ENCODE measurements at places on chromosomes 16 and 17.

DNA sequence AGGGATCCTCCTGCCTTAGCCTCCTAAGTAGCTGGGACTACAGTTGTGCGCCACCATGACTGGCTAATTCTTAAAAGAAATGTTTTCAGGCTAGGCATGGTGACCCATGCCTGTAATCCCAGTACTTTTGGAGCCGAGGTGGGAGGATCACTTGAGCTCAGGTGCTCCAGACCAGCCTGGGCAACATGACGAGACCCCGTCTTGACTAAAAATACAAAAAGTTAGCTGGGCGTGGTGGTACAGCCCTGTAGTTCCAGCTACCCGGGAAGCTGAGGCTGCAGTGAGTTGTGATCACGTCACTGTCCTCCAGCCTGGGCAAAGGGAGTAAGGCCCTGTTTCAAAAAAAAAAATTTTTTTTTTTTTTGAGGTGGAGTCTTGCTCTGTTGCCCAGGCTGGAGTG lies 173.1 kb downstream of the SEC14L1 start:
- DNase-seq: no peak

DNA sequence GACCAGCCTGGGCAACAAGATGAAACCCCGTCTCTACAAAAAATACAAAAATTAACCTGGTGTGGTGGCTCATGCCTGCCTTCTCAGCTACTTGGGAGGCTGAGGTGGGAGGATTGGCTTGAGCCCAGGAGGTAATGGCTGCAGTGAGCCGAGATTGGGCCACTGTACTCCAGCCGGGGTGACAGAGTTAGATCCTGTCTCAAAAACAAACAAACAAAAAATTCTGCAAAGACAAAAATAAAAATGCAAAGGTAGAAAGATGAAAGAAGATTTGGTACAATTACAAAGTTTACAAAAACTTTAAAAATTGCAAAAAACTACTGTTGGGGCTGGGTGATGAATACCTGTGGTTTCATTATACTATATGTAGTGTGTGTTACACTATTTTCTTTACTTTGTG lies 5.5 kb upstream of the CDH1 start:
- DNase-seq: no peak

- no peak for DNase-seq
Measured at GRCh38 chr16:87025676-87026075, 291.5 kb downstream of the C16orf95 start.

GRCh38 chr17:30821871-30822723 lies 2.4 kb downstream of the CRLF3 start:
- no peak for DNase-seq

DNA sequence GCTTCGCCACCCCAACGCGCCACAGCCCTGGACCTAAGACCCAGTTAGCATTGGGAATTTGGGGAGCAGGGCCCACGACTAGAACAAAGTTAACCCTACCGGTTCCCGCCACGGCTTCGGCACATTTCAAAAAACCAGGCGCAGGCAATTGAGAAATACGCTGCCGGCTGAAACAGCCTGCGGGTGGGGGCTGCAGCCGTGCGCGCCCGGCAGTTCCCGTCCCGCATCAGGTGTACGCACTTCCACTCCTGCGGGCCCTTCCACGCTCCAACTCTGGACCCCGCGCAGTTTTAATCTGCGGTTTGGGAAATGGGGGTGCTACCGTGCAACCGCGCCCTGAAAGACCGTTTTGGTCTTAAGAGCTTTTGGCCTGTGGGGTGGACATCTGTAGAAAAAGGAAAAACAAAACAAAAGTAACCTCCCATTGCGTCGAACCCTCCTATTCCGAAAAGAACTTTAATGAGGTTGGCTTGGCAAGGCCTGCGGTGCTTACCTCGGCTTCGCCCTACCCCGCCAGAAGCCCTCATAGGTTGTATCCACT lies 7.1 kb downstream of the IRX5 start:
- DNase-seq: no peak

DNA sequence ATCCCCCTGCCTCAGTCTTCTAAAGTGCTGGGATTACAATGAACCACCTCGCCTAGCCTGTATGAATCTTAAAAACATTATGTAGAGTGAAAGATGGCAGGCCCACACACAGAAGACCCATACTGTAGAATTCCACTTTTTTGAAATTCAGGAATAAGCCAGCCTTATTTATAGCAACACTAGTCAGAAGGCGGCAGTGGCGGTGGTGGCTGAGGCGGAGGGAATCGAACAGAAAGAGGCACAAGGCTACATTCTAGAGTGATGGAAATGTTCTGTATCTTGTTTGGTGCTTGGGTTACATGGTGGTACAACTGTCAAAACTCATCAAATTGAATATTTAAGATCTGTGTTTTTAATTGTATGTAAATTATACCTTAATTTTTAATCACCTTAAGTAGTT lies 11.3 kb downstream of the GFOD2 start:
- DNase-seq: no peak

GRCh38 chr16:17423221-17423620 lies 47.5 kb downstream of the XYLT1 start:
- DNase-seq: no peak

DNA sequence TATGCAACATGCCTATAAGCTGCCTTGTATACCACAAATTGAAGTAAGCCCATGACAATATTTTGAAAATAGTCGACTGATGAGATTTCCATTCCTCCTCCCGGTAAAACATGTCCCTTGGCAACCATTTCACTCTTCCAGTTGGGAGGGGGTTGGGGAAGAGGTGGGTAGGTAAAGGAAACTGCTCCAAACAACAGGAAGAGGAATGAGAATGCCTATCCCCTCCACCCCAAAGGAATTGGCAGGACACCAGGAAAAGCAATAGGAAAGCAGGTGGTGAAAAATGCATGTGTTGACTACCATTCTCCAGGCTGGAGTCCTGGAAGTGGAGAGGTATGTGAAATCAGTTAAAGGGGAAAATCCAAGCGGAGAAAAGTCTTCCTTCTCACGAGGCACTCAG lies 455.9 kb upstream of the PSMD7 start:
- no peak for DNase-seq

DNA sequence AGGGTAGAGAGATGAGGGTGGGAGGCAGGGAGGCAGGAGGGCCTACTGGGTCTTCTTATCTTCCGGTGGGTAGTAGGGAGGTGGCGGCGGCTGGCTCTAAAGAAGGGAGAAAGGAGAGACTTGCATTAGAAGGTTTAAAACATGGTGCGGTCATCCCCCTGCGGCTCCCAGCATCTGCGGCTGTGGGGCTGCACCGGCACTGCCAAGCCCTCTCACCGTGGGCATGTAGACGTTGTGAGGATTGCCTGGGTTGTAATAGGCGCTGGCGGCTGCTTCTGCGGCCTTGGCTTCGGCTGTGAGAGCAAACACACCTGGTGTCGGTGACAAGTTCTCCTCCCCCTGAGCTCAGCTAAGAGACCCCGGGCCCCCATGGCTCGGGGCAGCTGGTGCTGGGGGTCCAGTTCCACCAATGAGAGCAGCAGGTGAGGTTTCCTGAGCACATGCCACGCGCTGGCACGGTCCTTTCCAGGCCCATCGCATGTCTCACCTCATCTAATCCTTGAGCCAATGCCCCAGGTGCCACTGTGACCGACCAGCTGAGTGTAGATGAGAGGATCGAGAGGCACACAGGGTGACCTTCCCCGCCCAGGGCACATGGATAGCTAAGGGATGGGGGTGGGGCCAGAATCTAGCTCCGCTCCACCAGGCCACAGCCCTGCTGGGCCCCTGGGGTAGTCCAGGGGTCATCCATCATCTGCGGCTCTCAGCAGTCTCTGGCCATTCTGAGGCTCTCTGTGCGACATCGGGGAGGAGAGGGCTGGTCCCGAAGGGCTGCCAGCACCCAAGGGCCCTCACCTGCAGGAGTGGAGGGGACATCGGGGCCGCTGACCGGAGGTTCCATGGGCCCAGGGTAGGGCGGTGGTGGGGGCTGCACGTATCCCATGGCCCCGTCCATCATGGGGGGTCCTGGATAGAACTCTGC lies 2.7 kb upstream of the UNC13D start:
- no peak for DNase-seq

DNA sequence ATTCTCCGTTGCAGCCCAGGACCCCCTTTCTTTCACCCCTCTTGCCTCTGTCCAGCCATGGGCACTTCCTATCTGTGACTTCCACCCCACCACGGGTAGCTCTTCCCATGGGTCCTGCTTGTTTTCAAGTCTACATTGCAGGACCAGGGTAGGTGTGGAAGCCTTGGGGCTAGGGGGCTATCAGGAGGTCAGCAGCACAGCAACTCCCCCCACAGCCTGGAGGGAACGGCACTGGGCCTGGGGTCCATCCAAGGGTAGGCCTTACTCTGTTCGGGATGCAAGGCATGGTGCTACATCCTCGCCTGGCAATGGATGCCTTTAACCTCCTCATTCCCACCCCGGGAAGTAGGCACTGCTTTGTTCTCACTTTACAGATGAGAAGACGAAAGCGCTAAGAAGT lies 109.3 kb downstream of the IRX5 start:
- no peak for DNase-seq

DNA sequence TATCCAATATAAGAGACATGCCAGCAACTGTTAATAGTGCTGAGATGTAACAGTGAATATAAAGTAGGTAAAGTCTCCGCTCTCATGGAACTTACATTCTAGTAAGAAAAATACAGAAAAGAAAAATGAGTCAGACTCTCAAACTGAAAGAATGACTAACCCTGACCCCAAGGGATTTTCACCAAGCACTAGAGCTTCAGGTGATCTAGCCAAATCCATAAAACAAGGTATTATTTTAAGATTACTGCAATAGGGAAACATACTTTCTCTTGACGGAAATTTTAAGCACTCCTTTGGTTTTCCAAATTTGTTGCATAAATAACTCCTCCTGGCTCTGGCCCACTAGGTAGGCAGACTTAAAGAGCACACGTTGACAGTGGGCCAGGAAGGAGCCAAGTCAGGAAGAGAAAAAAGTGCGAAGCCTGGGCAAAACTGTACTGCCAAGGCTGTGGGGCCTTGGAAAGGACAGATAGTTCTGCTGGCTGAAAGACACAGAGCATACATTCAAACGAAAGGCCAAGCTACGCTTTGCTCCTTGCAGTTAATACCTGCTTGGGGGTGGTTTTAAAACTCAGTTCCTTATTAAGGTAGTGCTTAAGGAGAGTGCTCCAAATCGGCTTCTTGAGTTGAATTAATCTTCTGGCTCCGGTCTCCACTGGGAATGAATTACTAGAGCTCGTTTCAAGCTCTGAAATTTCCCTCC lies 1.4 kb downstream of the GOT2 start:
- no peak for DNase-seq

- no peak for DNase-seq
Measured at GRCh38 chr17:68579194-68579927, 21.8 kb downstream of the FAM20A start.

DNA sequence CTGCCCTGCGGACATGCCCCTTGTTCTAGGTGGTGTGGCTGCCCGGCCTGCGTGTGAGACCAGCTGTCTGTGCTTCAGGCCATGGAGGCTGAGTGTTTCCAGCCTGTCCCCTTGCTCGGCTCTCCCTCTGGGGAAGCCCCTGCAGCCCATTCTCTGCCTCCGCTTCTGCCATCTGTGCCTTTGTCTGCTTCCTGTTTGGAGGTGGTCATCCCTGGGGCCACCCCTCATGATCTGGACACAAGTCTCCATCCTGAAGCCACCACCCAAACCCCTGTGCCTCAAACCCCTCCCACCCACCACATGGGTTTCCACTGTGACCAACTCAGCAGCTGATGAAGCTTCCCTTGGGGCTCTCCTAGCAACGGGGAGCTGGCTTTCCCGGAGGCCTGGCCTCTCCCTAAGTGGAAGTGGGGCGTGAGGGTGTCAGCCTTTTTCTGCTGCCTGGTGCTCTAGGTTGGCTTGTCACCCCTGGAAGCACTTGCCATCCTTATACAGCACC lies 184.9 kb downstream of the SEC14L1 start:
- DNase-seq: no peak

DNA sequence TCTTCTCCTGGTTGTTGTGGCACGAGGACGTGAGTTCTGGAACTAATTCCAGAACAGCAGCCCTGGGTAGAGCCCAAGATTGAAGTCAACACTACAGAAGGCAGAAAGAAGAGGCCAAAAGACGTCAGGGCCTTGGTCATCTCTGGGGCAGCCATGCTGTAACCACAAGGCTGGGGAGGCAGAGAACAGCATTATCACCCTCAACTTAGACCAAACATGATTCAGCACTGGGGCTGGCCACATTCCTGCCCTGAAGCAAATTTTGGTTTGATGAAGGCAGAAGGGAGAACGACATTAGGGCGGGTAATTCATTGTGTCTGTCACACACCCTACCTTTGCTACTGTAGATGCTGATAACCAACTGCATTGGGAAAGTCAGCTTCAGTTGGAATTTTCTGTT lies 9.7 kb upstream of the ALOX15B start:
- no peak for DNase-seq

DNA sequence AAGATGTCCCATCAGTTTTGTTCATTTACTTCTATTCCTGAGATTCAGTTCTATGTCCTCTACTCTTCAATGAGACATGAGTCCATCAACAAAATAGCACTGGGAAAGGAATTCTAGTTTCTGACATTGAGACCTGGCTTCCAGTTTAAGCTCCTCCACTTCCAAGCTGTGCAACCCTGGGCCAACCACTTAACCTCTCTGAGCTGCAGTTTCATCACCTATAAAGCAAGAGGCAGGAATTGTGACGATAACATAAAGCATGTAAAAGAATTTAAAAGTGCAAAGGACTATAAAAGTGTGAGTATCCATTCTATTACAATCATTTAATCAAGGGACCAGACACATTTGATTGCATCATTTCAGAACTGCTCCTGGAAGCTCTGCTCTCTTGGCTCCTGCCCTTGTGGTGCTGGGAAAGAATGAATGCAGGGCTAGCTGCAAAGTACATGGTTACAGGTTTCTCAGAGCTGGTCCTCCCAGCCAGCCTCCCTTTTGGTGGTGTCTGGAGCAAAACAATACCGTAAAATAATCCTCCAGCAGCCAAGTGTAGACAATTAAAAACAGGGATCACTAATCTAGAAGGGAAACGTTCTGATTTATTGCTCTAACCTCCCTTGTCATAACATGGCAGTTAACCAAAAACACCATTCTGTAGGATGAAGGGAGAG lies 113.9 kb downstream of the VPS53 start:
- DNase-seq: no peak

DNA sequence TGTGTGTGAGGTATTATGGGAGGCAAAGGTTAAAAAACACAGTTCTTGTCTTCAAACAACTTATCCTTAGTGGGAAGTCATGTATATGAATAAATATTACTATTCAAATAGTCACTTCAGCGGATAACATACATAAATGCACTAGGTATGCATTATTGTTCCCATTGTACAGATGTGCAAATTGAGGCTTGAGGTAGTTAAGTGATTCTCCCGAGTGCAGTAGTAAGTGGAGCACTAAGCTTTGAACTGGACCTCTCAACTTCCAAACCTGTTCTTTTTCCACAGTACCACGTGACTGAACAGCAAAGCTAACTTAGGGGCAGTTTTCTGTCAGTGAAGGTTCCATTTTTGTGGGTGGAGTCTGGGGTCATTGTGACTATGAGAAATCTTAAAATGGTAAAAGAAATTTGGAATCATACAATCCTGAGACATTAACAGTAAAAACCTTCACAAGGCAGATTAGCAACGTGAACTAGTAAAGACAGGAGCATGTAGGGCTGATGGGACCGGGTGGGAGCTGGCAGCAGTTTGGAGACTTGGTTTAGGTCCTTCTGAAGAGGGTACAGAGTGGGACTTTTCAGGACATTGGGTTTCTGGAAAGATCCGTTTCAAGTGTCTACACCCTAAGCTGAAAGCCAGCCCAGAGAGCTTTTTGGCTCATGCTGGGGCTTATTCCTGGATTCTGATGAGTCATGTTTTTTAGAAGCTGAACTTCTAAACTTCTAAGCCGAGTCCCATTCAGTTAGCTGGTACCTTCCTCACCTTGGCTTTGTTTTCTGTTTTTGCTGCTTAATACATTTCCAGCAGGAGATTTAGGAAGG lies 204.9 kb downstream of the PRKCA start:
- no peak for DNase-seq

Measured in effector CD4-positive, alpha-beta T cell (primary cell).